Fibroblast of gingiva (primary cell): ENCODE measurements at places on chromosomes 1 and 21.

GRCh38 chr1:18262726-18263125 is 155.1 kb downstream of the IGSF21 start:
- no peak for DNase-seq

DNA sequence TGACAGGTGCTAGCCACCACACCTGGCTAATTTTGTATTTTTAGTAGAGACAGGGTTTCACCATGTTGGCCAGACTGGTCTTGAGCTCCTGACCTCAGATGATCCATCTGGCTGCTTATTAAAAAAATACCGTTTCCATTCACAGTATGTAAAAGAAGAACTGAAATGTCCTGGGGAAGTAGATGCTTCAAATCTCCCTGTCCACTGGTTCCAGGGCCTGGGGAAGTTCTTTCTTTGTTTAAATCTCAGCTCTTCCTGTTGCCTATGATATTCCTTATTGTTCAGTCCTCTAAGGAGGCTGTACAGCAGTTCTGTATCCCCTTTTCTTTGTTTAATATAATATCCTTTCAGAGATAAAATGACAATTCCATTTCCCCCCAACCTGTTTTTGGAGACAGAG is 47.4 kb downstream of the ZMYM1 start:
- no peak for DNase-seq

DNA sequence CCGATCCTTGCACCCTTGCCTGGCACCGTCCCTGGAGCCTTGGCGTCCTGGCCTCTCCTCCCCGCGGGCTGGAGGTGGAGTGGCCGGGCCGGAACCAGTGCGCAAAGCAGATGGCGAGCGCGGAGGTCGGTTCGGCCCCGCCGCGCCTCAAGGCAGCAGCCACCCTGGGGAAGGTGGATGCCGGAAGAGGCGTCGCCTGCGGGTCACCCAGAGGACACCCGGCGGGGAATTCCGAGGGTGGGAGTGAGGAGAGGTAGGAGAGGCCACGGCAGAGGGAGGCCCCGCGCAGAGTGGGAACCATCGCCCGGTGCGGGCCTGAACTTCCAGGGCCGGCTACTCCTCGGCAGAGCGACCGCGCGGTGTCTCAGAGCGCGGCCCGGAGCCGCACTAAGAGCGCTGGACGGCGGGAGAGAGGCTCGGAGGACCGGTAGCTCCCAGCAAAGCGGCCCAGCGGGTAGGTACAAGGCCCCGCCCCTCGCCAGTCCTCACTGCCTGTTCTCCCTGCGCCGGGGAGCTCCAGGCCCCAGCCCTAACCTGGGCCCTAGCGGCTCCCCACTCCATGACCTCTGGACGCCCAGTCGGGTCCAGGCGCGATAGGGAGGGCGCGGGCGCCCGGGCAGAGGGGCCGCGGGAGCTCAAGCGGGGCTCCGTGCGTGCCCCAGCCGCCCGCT is at the start of gene RNF207:
TSS of gene RNF207 (plus strand) at position 271 of the 671 bp plus-strand sequence. CDS start 417 bp downstream, outside the sequence.
- no peak for DNase-seq

DNA sequence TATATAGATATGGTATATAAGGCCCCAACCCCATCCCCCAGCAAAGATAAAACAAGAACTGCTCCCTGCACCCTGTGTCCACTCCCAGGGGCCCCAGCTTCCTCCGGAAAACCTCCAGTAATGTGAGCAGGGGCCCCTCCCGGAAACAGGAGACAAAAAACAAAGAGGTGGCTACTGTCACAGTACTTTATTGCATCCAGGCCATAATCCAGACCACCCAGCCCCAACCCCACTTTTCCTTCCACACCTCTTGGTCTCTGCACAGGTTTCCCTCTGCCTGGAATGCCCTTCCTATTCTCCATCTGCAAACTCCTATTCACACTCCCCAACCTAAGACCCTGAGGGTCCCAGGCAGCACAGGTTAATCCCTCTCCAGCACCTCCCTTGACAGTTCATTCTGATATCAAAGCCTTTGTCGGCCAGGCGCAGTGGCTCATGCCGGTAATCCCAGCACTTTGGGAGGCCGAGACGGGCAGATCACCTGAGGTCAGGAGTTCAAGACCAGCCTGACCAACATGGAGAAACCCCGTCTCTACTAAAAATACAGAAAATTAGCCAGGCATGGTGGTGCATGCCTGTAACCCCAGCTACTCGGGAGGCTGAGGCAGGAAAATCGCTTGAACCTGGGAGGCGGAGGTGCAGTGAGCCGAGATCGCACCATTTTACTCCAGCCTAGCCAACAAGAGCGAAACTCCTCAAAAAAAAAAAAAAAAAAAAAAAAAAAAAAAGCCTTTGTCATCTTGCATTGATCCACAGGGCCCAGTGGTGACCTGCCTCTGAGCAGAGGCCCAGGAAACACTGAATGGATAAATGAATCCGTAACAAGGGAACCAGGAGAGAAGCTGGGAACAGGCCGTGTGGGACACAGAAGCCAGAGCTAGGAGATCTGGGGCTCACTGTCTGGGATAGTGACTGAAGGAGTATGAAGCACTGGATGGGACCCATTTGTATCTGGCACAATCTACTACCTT is 2.3 kb upstream of the AUNIP start:
- DNase-seq: no peak

GRCh38 chr1:54715493-54716298 is at the start of gene TTC4:
Gene TTC4, plus strand, starts transcription at chr1:54715861. Its CDS starts 48 bp downstream, at chr1:54715909.
- peak; percentile 75 for DNase-seq

- no peak for DNase-seq
Measured at GRCh38 chr1:15038232-15039016, 115.1 kb upstream of the TMEM51 start.
